ENCODE measurements at places on chromosomes 4 and X.

DNA sequence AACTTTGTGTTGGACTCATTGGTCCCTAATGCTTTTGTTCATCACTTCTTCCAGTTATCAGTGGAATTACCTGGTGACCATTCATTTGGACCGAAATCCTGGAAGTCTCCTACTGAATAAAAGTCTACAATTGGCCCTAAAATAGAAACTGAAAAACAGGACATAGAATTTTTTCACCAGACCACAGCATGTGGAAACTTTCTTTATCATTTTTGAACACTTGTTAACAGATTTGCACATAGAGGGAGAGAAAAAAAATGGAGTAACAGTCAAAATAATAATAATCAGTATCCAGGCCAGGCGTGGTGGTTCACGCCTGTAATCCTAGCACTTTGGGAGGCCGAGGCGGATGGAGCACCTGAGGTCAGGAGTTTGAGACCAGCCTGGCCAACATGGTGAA, 7.1 kb downstream of the EPGN start:
- no peak for DNase-seq

GRCh38 chr4:187179086-187180058, 455.7 kb upstream of the FAT1 start:
- peak; percentile 22 for DNase-seq

DNA sequence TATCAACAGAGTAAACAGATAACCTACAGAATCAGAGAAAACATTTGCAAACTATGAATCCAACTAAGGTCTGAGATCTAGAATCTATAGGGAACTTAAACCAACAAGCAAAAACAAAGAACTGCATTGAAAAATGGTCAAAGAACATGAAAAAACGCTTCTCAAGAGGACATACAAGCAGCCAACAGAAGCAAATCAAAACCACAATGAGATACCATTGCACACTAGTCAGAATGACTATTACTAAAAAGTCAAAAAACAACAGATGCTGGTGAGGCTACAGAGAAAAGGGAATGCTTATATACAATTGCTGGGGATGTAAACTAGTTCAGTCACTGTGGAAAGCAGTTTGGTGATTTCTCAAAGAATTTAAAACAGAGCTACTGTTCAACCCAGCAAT, 255.7 kb downstream of the TMEM47 start:
- DNase-seq: no peak

- no peak for DNase-seq
These were observed 83.5 kb upstream of the TSPAN5 start for GRCh38 chr4:98741952-98742351.

DNA sequence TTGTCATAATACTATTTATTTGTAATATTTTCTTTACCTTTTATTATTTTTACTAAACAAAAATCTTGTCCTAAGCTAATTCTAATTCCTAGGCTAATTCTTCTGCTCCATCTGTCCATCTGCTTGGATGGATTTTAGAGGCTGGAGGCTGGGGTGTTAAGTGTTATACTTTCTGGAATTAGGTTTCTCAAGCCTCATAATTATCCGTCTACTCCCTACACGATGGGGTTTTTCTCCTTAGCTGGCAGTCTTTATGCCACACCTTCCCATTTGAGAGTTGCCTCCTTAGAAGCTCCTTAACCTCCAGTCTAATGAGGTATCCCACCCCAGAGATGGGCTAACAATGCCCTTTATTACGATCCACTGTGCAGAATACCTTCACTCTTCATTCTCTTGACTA, 37.6 kb upstream of the LGI2 start:
- no peak for DNase-seq

- no peak for DNase-seq
These were observed 151.0 kb downstream of the DCTD start for GRCh38 chr4:182765987-182766856.

DNA sequence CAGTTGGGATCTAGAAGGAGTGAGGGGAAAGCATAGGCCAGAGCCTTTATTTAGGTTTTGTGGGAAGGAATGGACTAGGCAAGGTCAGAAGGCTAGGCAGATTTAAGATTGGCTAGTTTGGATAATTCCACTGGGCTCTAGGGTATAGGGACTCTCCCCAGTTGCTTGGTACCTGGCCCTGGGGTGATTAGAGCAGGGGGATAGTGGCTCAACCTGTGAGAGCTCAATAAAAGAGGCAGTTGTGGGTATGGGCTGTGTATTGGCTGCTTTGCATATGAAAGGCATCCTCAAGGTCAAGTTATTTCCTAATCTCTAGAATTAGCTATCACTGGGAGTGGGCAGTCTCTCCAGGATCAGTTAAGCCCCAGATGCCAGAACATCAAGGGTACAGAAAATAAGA, 61.3 kb downstream of the ZNF81 start:
- DNase-seq: peak; percentile 18

DNA sequence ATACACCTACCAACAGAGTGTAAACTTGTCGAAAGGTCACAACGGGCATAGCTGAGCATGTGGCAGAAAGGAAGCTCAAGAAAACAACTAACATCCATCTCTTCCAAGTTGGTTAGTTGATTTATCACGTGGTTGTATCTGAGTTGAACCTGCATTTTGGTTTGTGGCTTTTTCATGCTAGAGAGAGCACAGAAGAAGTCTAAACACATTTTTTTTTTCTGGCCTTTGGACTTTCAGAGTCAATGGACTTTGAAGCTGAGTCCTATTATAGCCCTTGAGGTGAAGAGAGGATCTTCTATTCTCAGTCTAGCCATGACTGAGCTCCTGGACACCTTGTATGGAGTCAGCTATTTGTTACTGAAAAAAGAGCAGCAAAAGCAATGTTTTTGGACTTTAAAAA, 150.6 kb upstream of the TRPC5 start:
- DNase-seq: no peak

DNA sequence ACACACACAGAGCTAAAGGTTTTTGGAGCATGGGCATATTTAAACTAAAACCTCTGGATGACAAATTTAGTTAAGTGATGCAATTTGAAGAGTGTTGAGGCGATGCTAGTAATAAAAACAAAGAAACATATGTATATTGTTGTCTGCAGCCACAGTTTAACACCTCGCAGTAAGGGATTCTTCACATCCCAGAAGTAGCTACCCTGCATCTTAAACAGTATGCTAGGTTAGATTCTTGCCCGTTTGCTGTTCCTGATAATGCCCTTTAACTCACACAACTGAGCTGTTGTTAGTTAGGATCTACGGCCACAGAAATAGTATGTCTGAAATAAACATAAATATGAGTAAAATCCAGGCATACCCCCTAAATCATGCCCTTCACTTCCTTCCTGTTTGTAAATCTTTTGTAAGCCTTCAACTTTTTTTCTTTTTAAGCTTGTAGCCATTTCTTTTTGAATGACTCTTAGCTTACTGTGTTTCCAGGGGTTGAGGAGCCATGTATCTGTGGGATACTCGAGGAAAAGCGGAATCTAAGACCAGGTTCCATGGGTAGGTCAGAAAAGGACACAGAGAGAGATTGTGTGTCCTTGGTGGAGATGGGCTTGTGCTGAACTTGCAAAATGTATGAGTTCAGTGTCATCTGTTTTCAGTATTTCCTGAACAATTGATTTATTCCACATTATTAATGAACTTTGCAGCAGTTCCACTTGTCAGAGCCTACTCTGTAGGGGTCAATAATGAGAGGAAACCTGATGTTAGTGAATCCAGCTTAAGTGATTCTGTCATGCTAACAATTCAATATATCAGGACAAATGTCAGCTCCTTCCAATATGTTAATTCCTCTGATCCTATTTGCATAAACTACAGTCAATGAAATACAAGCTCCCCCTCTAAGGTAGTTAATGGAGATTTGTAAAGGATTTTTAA, 349.6 kb downstream of the GPAT3 start:
- peak; percentile 11 for DNase-seq

DNA sequence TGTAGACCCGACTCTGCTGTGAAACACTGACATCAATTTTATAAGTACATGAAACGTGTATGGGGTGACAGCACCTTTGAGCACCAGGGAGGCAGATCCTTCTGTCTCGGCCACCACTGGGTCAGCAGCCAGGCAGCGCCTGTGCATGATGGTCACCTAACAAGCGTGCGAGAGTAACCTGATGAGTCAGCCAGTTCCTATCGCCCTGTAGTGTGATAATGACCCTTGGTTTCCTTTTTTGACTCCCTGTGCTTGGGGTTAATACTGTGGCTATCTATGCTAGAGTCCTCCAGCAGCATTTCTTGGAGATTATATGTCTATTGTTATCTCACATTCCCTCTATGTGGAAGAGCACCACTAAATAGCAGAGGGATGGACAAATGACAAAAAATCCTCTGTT, 101.6 kb downstream of the NPNT start:
- no peak for DNase-seq

- peak; percentile 76 for DNase-seq
These were observed 577 bp upstream of the GLRA2 start for GRCh38 chrX:14528629-14529289.

DNA sequence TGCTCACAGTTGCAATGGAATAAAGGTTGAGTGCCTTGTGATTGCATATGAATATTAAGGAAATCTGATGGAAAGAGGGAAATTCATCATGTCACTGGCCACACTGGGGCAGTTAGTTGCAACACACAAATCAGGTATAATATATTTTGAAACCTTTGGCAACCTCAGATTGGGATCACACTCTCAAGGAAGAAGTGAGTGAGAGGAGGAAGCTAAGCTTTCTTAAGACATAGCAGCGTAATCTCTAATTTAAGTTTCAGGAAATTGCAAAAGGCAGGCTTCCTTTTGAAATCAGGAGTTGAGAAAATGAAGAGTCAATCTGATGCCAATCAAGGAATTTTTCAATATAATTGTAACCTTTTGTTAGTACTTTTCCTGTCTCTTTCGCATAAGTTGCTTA, 12.3 kb upstream of the CLTRN start:
- DNase-seq: no peak

DNA sequence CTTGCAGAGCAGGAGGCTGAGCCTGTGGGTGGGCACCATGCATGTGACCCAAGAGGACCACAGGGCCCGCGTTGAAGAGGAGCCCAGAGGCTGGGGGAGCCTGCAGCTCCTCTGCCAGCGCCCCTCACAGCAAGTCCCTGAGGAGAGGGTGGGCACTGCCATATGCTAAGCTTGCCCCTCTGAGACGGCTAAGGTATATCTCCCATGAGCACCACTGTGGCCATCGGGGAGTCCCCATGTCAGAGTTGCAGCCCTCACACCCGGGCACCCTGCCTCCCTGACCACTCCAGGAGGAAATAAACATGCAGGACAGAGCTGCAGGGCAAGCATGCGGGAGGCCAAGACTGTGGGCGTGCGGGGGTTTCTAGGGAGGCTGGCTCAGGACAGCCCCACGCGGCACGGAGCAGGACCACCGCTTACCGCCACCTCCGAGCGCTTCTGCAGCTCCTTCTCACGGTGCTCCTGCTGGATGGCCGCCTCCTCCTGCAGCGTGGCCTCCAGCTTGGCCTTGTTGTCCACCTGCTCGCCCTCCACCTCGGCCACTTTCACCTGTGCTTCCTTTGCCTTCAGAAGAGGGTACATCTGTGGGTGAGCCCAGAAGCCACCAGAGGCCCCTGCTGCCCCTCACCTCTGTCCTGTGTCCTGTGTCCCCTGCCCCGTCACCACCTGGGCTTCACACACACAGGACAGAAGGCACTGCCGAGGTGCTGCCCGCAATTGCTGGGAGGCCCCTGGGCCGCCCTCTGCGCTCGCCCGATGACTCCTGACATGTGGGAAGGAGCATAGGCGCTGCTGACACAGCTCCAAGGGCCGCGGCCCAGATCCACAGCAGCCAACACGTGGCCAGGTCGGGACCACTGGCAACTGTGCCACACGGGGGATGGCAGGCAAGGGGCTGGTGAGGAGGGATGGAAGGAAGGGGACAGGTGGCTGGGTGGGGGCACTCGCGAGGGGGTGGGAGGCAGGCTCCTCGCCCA, 29.8 kb downstream of the FGFR3 start:
- no peak for DNase-seq

GRCh38 chr4:108010167-108010566, 20.5 kb downstream of the HADH start:
- DNase-seq: no peak

GRCh38 chr4:128488055-128488705, 200.6 kb upstream of the PGRMC2 start:
- DNase-seq: no peak

DNA sequence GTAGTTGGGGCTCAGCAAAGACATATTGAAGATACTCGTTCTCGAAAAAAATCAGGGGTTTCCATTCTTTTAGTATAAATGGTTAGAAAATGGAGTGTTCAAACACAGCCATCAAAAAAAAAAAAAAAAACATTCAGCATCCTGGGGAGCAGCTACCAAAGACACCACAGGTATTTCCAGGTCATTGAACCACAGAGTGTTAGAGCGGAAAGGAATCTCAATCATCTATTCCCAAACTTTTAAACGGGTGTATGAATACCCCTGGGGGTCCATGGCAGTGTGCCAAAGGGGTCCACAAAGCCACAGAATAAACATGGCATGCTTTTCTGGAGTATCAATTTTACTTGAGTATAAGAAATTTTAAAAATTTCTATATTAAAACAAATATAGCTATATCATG, 6.9 kb upstream of the FGF16 start:
- DNase-seq: no peak

DNA sequence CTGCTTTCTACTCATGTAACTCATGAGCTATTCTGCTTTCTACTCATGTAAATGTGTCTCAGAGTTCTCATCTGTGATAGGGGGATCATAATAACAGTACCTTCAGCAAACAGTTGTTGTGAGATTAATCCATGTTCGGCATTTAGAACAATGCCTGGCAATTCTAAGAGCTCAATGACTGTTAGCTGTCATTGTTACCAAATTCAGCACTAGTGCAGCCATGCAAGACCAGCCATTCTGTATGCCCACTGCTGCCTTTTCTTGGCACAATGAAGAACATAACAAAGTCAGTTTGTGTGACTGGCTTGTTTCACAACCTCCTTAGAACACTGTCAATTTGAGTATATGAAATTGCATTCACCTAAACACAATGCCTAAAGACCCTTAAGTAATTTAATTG, 163.2 kb downstream of the ANK2 start:
- DNase-seq: no peak

DNA sequence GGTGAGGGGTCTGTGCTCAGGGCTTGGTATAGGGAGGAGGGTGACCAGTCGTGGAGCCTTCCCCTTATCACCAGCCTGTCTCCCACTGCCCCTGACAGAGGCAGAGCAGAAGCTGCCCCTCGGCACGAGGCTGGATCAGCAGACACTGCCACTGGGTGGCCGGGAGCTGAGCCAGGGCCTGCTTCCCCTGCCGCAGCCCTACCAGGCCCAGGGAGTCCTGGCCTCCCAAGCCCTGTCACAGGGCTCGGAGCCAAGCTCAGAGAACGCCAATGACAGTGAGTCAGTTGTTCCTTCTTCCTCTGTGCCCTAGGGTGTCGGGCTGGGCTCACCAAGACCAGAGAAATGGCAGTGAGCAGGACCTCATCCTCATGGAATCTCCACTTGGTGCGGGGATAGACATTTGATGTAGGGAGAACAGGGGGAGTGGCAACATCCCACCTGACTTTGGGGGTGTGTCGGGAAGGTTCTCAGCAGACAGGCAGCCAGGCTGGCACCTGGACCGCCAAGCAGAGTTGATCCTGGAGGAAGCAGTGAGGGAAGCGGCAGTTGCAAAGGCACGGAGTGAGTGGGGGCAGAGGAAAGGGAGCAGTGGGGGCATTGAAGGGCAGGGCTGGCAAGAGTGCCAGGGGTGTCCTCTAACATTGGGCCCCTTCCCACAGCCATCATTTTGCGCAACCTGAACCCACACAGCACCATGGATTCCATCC, 14.3 kb upstream of the UBA1 start:
- no peak for DNase-seq

GRCh38 chr4:94413085-94413840, 38.5 kb upstream of the PDLIM5 start:
- no peak for DNase-seq

Measured in GM23338 (cell line).